ENCODE measurements at places on chromosomes 12 and 14.

DNA sequence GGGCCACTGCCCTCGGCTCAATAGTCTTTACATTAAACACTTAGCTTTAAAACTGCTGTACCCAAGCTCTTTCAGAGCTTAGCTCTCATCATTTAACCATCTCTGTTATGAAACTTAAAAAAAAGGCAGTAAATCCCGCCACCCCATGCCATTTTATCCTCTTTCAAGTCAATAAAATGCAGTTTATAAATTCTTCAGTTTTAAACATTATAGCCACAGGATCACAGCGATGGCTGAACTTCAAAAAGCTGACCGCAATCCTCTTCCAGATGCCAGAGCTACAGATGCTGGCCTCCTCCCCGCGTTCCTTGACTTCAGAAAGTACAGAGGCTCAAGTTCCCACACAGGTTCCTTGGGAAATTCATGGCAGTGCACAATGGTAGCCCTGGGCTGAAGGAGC is 4.2 kb downstream of the OR10G3 start:
- DNase-seq: no peak

GRCh38 chr12:34604631-34605509 is 582.6 kb downstream of the ALG10 start:
- no peak for DNase-seq

DNA sequence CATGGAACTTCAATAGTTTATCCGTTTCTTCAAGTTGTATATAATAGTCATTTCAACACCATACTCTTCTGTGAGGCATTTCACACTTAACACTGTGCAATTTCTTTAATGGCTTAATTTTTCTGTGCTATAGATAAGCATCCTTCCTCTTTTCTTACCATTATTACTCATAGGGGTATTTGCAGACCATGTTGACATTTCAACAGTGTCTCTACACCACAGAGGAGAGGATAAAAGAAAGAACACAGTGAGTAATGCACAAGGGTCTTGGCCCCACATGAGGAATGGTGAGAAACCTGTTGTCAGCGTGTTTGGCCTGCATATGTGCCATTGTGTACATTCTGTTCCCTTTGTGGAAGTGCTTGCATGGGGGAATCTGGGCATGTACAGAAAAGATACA is 421.5 kb upstream of the MDGA2 start:
- no peak for DNase-seq

GRCh38 chr14:64714432-64715025 is 10.3 kb downstream of the PLEKHG3 start:
- DNase-seq: no peak

DNA sequence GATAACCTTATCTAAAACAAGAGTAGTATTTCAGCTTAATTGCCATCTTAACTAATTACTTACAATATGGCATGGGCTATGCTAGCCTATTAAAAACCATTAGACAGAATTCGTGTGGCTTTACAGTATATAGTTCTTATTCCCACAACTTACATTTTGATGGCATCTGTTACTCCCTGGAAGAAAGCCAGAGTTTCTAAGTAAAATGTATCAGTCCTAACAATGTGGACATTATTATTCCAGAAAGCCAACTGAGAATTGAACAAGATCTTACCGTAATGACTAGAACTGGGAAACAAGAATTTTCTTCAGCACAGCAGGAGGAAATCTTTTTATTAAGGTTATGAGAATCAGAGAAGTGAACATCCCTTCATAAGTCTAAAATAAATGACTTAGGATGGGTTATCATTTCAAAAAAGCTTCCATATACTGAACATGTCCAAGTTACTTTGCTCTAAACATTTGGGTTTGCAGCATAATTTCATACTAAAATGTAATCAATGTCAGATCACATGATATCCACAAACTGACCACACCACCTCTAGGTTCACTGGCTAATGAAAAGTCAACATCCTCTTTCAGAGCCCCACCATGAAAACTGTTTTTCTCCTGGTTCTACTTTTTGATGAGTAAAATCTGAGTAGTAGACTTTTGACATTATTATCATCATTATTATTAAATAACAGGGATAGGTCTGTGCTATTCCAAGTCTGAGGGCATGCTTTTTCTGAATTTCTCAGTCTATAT is 179.7 kb downstream of the SSPN start:
- DNase-seq: no peak

DNA sequence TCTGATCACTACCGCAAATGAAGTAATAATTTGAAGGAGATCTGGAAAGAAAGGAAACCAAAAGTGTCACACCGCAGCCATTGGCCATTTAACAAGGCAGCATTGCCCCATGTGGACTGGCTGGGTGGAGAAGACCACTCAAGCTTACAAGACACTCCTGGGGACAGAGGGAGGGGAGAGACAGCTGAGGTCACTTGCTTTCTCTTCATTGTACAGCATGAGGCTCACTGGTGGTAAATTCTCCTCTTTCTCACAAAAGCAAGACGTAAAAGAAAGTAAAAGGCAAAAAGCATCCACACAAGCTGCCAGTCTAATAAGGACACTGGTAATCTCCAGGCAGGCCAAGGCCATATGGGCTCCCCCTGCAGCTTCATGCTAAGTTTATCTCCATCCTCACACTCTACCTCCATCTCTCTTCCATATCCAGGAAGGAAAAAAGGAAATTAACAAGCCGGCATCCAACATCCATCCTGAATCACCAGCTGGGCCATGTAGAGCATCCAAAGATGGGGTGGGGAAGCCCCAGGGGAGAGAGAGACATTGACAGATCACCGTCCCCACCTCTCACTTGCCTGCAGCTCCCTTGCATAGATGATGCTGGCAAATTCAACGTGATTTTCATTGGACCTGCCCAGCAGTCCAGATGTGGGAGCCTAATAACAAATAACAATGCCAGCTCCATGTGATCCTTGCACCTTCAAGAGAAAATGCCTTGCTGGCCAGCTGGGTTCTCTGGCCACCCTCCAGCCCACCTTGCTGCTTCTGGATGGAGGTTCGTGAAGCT is 100.6 kb downstream of the DPF3 start:
- DNase-seq: no peak

GRCh38 chr14:104956290-104956890 is 21.8 kb downstream of the AHNAK2 start:
- DNase-seq: no peak

- DNase-seq: no peak
Observed at GRCh38 chr14:95396221-95396620, 76.5 kb upstream of the CLMN start.
